ENCODE measurements at places on chromosomes 3 and 15.

DNA sequence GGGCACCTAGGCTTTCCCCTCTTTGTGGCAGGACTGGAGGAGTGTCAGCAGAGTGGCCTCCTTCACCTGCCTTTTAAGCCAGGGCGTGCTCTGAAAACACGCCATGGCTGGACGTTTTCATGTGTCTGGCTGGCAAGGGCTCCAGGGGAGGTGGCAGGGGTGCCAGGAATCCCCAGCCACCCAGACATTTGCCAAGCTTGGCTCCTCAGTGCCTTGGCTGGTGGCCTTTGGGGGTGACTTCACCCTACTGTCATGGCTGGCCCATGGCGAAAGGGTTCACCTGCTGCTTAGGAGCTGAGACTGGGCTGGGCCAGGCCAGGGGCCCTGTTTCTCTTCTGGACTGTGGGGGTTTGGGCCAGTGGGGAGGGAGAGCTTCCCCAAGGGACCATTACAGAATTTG, 17.6 kb downstream of the KLF13 start:
- DNase-seq = no peak

DNA sequence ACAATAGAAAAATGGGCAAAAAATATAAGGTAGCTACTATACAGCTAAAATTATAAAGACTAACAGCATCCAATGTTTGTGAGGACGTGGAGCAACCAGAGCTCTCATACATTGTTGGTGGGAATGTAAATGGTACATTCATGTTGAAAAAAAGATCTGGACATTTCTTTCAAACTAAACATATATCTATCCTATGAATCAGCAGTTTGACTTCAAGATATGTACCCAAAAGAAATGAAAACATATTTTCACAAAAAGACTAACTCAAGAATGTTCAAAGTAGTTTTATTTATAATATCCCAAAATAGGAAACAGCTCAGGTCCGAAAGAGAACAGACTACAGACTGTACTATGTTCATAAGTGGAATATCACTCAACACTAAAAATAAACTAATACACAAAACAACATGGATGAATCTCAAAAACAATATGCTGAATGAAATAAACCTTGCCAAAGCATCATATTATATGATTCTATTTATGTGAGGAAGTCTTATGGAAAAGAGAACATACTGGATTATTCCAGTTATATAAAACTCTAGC, 8.8 kb upstream of the TTBK2 start:
- no peak for DNase-seq

DNA sequence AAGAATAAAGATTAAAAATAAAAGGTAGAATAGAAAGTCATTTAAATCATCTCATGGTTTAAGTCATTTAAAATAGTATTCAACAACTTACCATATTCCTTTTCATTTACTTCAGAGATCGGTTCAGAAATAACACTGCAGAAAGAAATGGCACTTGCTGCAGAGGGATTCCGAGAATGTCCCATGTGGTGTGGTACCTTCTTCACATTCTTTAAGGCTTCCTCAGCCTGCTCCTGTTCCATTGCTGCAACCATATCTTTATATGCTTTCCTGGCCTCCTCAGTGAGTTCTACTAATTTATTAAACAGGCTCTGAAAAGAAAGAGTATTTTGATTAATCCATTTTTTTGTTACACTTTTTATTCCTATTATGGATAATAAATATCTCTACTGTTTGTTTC, 32.6 kb upstream of the SHC4 start:
- DNase-seq = no peak

- no peak for DNase-seq
Observed at GRCh38 chr3:13465236-13465873, 14.8 kb upstream of the HDAC11 start.

- no peak for DNase-seq
Observed at GRCh38 chr15:28918141-28918983, 32.6 kb downstream of the APBA2 start.

DNA sequence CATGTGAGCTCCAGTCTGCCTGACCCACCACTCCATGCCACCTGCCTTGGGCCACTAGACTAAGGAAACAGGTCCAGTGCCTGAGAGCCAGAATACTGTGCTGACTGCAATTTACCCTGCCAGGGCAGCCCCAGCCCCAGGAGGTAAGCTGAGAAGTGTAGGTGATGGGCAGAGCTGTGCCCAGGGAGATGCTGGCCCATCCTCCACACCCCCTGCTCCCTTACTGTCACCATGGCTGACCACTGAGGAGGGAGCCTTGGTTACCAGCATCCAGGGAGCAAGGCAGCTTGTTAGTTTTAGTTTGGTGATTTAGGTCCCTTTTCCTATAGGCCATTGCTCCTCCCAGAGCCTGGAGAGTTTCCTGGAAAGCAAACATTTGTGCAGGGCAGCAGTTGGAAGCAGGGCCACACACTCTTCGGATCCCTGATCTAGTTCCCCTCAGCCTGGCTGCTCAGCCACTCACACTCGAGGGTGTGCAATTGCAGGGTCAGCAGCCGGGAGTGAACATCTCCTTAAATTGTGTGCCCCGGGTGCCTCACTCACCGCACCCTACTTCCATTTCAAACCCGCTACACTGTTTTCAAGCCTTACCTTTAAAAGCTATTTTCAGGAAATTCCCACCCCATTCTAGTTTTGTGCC, 2.0 kb downstream of the GALNT15 start:
- no peak for DNase-seq

DNA sequence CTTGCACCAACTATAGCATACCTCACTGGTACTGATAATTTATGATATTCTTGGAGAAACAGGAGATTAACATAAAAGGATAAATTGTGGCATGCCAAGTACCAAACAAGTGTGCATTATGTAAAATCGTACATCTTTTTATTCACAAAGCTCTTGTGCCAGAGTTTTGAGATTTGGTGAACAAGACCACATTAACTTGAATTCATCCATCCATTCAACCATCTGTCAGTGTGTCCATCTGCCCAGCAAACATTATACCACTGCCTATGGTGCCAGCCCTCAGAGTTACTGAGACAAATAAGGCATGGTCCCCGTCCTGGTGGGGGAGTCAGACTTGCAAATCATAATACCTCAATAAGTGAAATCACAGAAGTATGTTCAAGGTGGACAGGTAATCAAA, 17.0 kb upstream of the NEO1 start:
- DNase-seq = no peak

- DNase-seq = no peak
Observed at GRCh38 chr15:40702077-40702476, 7.1 kb downstream of the RAD51 start.

DNA sequence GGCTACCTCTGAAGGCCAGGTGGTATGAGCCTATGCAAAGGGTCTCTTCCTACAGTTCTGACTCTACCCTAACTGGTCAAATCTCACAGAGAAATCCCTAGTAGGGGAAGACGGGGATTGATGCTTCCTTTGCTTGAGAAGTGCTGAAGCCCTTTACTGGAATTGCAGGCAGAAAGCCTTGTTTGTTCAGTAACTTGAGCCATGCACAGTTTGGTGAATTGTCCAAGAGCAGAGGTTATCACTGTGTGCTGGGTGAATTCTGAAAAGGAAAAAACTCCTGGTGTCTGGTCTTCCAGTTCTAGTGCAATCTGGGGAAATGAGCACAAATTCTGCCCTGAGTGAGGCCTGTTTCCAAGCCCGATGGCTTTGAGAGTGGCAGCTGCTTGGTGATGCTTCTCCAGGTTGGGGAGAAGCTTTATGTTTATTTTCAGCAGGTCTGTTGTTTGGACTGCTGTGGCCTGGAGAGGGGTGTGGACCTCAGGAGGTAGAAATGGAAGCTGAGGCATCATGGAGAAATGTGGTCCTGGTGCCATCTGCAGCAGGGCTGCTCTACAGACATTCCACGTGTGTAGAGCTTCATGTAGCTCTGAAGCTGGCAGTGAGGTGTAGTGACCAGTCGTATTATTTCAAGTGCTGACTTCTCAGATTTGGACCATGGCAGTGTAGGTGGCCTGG, 60.9 kb downstream of the ARNT2 start:
- DNase-seq = no peak

DNA sequence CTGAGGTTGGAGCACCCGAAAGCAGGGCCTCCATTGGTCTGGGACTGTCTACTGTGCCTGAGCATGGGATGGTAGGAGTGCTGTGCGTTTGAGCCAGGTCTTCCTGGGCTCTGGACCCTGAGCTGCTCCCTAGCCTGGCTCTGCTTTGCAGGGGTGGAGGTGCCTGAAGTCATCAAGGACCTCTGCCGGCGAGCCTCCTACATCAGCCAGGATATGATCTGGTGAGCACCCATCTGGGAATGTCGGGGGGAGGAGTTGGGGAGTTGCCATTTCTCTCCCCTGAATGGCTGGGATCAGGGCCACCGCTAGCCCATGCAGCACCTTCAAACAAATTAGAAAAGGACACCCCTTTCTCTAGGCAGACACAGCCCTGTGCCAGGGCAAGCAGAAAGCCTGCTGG, 20.7 kb downstream of the DUOX1 start:
- DNase-seq = no peak

Measured in NCI-H2227 treated with DMSO at 0.1 percent for 48 hours (cell line).